ENCODE measurements at places on chromosomes 16 and 17.

GRCh38 chr17:44266402-44267164 lies 1.4 kb downstream of the SLC4A1 start:
- no peak for DNase-seq

GRCh38 chr16:68233085-68233834 lies 2.7 kb downstream of the ESRP2 start:
- no peak for DNase-seq

- no peak for DNase-seq
Observed at GRCh38 chr16:88316151-88316550, 66.6 kb upstream of the ZNF469 start.

DNA sequence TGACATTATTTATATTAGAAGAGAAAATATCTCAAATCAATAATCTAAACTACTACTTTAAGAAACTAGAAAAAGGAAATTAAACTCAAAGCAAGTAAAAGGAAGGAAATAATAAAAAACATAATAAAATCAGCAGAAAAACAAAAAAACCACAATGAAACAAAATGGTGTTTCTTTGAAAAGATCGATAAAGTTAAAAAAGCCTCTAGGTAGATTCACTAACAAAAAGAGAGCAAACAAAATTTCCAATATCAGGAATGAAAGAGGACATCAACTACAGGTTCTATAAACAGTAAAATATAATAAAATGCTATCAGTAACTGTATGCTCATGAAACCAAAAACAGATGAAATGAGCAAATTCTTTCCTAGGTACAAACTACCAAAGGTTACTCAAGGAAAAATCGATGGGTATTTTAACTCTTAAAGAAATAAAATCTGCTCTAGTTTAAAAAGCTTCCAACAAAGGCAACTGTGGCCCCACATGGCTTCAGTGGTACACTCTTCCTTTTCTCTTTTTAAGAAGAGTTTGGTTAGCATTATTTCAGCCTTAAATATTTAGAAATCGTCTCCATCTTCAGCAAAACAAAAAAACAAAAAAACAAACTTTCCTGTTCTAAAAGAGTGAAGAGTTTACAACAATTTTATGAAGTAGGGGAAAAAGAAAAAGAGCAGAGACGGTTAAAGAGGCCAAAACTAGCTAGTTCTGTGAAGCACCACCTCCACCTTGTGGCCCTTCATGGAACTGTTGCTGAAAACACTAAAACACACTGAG lies 102.2 kb downstream of the TRIM37 start:
- DNase-seq = no peak

- DNase-seq = no peak
Observed at GRCh38 chr16:9447195-9447551, 355.7 kb downstream of the HAPSTR1 start.

- no peak for DNase-seq
Observed at GRCh38 chr17:51840688-51841087, 317.8 kb downstream of the CA10 start.

- no peak for DNase-seq
Observed at GRCh38 chr16:54568906-54569807, 282.6 kb upstream of the IRX3 start.

Measured in NCI-H1048 (cell line).